ENCODE measurements at places on chromosomes 6 and 20.
A peak's percentile ranks its signal among the peaks of the same experiment; 100 is the strongest.

DNA sequence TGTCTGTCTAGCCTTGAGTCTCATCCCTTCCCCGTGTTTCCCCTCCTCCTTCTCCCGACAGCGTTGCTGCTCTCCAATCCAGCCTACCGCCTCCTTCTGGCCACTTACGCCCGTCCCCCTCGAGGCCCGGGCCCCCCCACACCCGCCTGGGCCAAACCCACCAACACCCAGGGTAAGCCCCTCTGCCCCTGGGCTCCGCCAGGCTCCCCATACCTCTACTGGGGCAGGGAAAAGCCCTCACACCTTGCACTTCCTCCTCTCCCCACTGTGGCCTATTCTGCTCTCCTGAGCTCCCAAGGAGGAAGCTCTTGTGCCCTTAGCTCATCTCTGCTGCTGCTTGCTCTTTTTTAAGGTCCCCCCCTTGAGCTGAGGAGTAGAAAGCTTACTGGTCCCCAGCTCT, 11.0 kb downstream of the DDR1 start:
- DNase-seq: no peak

GRCh38 chr20:12835999-12836398, 172.8 kb upstream of the SPTLC3 start:
- no peak for DNase-seq

GRCh38 chr20:56519551-56519950, 5.0 kb upstream of the FAM209A start:
- no peak for DNase-seq

DNA sequence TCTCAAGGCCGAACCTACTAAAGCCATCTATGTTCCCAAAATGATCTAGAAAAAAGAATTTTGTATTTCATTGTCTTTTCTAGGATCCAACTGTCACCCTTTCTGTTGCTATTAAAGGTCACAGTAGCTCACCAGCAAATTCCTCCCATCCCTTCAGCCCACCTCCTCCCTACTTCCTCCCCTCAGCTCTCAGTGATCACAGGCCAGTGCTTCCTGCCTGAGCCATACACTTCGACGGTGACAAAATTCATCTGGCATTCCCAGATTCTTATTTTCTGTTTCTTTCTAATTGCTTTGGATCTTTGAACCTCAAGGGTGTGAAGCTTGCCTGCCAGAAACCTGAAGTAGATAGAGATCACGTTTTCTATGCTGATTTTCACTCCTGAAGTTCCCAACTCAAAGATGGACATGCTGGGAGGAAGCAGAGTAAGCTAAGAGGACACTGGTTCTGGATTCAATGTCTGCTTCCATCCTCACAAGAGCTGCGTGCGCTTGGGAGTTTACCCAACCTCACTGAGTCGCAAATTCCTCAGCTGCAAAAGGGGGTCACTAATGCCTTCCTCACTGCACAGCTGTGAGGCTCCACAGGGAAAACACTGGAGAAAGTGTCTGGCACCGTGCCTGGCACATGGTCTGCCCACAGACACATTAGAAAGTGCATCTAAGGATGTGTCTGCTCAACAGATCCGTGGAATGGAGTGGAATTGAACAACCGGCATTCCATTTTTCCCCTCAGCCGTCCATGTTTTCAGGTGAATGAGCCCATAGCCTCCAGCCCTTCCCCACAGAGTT, 34.5 kb downstream of the MDGA1 start:
- no peak for DNase-seq

DNA sequence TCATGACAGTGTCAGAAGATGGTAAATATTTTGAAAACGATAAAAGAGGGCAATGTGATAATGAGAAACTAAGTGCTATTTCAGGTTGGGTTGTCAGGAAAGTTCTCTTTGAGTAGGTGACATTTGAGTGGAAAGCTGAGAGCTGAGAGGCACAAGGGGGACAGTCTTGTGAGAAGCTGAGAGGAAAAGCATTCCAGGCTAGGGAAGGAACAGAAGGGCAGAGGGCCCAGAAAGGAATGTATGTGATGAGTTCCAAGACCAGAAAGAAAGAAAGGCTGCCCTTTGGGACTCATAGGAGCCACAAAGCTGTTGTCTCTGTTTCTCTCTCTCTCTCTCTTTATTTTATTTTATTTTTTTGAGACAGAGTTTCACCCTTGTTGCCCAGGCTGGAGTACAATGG, 7.6 kb upstream of the RNF182 start:
- no peak for DNase-seq

GRCh38 chr6:98686008-98686601, 148.3 kb upstream of the POU3F2 start:
- no peak for DNase-seq

DNA sequence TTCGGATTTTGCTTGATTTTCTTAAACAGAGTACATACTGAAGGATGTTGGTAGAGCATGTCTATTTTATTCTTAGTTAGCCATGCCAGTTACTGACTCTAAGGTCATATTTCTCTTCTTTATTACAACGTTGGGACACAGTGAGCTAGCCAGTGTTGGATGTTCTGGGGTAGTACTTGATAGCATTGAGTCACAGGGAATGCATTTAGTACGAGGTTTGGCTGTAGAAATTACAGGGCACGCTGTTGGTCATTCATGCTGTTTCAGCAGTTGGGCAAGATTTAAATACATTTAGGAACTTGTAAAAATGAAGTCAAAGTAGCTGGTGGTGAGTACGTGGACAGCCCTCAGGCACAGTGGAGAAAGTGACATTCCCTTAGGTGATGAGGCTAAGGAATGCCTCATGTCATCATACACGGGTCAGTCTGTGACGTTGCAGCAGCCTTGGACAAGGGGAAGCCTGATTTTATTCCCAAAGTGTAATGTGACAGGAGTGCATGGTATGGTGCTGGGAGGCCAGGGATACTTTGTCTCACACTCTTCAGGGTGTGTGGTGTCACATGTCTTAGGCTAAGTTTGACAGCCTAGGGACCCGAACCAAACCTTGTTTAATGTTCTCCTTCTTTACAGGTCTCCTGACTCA, 57.7 kb upstream of the SLC22A1 start:
- no peak for DNase-seq

GRCh38 chr6:158095031-158095430, 73.0 kb downstream of the SERAC1 start:
- DNase-seq: no peak

GRCh38 chr20:58565461-58566175, 50.4 kb upstream of the APCDD1L start:
- no peak for DNase-seq

GRCh38 chr6:79631693-79632172, 604 bp downstream of the SH3BGRL2 start:
- peak; percentile 21 for DNase-seq

GRCh38 chr6:132289756-132290155, 111.5 kb downstream of the MOXD1 start:
- DNase-seq: no peak

DNA sequence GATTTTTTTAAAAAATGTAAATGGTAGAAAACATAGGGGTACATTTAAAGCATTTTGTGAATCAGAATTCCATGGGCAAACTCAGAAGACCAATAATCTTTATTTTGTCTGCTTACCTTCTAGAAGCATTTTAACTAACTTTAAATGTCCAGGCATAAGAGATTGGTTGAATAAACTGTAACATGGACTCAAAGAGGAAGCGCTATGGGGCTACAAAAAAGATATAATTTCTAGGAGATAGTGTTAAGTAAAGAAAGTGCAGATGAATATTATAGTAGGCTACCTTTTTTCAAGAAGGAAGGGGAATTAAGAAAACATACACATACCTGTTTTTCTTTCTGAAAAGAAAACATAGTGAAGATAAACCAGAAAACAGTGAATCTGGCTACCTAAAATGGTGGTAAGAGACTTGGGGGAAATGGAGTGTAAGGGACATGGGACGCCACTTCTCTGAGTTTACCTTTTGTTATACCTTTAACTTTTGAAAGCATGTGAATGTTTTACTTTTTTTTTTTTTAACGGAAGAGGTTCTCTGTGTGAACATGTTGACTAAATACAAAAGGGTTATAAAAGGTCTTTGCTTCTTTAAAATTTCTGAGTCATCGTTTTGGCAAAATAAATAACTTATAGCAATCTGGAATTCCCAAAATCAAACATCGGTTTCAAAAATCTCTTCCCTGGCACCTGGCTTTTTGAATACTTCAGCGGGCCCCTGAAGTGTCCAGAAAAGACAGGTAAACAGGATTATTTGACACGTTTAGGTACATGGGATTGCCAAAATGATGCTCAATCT, 133.4 kb downstream of the OR2B2 start:
- DNase-seq: no peak

- peak; percentile 83 for DNase-seq
Measured at GRCh38 chr20:33299111-33299603, 16.1 kb downstream of the BPIFB1 start.

DNA sequence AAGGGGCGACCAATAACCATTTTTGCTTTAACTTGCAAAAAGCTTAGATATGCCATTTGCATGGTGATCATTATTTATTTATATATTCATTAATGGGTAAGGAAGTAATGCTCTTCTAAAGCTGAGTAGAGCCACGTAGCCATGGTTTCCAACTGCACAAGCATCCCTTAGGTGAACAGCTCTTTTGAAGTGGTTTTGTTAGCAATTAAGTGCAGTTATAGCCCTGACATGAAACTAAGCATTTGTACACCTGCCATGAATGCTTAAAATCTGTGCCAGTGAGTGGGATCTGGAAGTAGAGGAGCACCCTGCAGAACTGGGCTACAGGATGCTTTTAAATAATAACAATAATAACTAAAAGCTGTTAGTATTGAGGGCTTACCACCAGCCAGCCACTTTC, 19.1 kb downstream of the TRAF3IP2 start:
- DNase-seq: no peak

DNA sequence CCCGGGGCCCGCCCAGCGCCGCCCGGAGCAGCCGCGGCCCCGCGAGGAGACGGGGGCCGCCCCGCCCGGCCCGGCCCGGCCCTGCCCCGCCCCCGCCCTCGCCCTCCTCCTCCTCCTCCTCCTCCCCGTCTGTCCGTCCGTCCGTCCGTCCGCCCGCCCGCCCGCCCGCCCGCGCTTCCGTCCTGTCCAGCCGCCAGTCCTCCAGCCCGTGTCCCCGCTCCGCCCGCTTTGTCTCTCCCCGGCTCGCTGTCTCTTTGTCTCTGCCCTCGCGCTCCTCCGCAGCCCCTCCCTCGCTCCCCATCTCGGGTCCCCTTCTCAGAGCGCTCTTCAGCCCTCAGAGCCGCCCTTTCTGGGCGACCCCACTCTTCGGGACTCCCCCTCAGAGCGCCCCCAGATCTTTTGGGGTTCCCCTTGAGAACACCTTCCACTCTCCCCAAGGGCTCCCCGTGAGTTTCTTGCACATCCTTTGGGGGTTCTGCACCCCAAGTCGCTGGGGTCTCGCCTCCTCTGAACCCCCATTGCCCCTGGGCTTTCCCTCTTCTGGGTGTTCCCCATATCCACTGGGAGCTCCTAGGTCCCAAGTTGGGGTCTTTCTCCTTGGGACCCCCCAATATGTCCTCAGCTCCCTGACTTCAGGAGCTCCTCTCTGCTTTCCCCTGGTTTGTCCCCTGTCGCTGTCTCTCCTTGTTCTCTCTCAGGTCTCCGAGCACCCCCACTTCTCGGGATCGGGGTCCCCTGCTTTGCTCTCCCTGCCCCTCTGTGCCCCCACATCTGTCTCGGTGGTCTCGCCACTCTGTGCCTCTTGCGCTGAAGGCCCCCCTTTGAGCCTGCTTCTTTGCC, 79.5 kb upstream of the MYL9 start:
- peak; percentile 59 for DNase-seq

- no peak for DNase-seq
Measured at GRCh38 chr6:133549371-133549801, 308.2 kb downstream of the EYA4 start.

- peak; percentile 58 for DNase-seq
Measured at GRCh38 chr6:42532038-42532669, 31.7 kb upstream of the UBR2 start.

DNA sequence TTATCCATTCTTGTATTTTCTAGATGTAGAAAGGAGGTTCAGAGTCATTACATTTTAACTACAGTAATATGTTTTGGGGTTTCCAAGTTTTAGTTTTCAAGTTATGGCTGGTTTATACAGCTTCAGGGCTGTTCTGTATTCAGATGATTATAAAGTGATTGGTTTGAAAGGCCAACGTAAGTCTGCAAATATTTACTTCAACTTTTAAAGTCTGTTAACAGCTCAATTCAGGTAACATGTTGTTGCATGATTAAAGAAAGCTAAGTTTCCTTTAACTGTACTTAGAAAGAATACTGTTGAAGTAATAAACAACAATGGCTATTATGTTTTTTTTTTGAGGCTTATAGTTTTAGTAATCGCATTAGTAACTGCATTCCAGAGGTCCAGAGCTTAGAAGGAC, 22.8 kb upstream of the GCLC start:
- DNase-seq: no peak

- no peak for DNase-seq
Measured at GRCh38 chr20:22696759-22697158, 112.4 kb upstream of the FOXA2 start.

GRCh38 chr6:44216677-44217331, at the start of gene MYMX:
Gene MYMX (plus strand): TSS chr6:44216926. CDS start chr6:44217472, 546 bp downstream.
- DNase-seq: no peak

- peak; percentile 88 for DNase-seq
Measured at GRCh38 chr6:36759148-36759759, 61.6 kb downstream of the RAB44 start.

DNA sequence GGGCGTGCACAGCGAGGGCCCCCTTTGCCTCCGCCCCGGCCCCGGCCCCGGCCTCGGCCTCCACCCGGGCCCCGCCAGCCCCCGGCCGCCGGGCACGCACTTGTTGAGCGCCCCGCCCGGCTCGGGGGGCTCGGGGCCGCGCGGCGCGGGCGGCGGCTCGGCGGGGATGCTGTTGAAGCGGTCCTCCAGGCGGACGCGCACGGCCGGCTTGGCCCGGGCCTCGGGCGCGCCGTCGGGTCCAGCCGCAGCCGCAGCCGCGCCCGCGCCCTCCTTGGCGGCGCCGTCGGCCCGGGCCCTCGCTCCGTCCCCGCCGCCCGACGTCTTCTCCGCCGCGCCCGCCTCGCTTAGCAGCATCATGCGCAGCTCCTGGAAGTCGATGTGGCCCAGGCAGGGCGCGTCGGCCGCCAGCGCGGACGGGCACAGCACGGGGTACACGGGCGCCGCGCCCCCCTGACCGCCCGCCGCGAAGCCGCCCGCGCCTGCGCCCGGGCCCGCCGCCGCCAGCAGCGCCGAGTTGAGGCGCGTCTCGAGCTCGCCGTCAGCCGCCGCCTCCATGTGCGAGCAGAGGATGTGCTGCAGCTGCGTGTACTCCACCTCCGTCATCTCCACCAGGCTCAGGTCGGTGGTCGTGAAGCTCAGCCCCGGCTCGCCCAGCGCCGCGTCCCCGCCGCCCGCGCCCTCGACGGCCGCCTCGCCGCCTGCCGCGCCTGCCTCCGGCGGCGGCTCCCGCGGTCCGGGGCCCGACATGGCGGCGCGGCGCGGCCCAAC, 514 bp downstream of the TCFL5 start:
- peak; percentile 49 for DNase-seq
